ENCODE measurements at places on chromosomes 6 and 20.

GRCh38 chr6:130489514-130489913 is 123.7 kb downstream of the TMEM200A start:
- no peak for DNase-seq

- DNase-seq, result no peak
These were observed 516 bp downstream of the TMEM151B start for GRCh38 chr6:44270526-44271405.

DNA sequence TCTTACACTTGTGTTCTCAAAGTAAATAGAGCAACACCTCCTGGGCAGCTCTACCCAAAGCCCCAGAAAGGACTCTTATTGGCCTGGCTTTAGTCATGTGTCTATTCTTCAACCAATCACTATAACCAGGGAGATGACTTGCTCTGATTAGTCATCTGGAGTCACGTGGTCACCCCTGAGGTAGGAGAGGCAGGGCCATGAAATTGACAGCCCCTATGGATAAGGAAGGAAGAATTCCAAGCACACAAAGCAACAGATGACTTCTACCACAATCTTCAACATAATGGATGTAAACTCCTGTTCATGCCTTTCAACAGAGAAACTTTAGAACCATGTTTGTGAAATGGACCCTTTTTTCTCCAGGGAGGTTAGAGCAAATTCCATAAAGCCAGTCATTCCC is 24.6 kb upstream of the EYA2 start:
- no peak for DNase-seq

GRCh38 chr6:31125162-31125561 is 4.9 kb upstream of the CDSN start:
- DNase-seq, result no peak

DNA sequence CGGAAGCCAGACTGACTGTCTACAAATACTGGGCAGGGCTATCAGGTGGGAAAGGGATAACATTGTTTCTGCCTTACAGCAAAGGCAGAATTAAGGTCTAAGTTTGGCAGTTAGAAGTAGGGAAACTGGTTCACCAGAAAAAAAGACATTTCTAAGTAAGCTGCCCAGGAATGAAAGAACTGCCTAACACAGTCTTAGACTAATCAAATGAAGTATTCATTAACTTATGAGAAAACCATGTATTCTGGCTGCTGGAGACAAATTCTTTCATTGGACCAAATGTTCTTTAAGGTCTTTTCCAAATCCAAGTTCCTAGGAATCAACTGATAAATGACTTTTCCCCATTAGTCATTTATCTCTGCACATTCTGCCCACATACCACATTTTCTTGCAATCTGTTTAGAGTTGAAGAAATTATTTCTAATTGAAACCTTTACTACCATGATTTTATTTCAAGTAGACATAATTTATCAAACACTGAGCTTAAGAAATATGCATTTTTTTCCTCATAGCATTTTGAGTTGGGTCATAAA is 120.3 kb upstream of the OGFRL1 start:
- no peak for DNase-seq

DNA sequence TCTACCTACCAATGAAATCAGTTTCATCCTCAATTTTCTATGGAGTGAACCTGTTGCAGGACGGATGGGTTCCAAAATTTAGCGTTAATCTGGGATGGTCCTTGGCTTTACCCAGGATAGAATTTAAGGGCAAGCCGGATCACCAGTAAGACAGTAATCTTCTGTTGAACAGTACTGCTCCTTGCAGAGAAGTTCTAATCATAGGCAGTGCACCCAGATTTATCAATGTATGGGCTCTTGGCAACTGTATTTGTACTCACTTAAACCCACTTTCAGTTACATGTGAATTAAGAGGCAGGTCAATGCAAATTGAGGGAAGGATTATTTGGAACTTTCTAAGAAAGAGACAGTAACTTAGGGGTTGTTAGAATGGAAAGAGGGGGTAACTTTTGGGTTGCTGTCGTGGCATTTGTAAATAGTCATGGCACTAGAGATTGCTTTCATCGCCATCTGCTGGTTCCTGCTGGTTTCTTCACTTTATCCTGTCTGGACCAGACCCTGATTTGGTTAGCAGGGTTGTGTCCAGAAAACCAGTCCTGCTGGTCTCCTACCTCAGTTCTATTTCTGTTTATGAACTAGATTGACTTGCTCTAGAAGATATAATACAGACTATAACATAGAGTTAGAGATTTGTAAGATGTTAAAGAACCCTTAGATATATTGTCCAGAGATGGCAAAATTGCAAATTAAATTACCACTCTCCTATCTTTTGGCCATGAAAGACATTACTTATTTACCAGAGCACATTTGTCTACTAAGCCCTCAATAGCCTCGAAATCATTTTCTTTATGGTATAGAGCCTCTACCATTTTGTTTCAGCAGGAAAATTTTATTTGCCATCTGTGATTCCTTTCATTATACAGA is 646.3 kb downstream of the UTRN start:
- DNase-seq, result no peak

- no peak for DNase-seq
These were observed 97.5 kb upstream of the MYLIP start for GRCh38 chr6:16031278-16031981.

GRCh38 chr6:145110109-145110508 is 625.2 kb downstream of the EPM2A start:
- no peak for DNase-seq

DNA sequence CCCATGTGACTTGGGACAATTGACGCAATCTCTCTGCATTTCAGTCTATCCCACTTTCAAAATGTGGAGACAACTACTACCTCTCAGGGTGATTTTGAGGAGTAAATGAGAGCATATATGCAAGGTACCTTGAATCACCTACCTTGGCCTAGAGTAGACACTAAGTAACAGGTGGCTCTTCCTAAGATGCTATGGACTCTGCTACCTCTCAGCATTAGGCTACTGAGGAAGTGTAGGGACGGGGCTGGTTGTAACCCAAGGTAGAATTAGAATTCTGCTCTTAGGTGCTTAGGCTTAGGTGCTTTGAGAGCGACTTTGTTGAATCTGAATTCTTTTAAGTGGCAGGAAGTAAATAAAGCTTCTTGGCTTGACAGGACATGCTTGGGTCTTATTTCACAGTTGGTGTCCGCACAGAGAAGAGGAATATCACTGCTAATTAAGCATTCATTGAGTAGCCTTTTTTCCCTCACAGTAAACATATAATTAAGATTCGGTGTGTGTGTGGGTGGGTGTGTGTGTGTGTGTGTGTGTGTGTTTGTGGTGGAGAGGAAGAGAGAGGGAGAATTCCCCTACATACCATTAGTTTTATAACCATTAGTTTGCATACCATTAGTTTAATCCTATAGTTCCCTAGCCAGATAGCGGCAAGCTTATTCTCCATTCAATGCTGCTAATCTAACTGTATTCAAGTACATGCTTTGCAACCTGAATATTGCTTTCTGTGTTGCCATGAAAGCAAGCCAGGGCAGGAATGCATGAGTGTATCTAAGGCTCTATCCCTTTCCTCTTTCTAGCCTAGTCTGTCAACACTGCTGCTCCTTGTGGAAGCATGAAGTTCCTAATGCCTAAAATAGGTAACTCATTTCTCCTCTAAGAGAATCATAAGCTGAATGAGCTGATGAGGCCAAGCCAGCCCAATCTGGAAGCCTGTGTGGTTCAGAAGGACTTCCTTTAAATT is 112.5 kb downstream of the IPCEF1 start:
- no peak for DNase-seq

- no peak for DNase-seq
These were observed 1.5 kb downstream of the APOBEC2 start for GRCh38 chr6:41054511-41054910.

GRCh38 chr20:50876816-50877215 is 54.4 kb downstream of the ADNP start:
- no peak for DNase-seq

DNA sequence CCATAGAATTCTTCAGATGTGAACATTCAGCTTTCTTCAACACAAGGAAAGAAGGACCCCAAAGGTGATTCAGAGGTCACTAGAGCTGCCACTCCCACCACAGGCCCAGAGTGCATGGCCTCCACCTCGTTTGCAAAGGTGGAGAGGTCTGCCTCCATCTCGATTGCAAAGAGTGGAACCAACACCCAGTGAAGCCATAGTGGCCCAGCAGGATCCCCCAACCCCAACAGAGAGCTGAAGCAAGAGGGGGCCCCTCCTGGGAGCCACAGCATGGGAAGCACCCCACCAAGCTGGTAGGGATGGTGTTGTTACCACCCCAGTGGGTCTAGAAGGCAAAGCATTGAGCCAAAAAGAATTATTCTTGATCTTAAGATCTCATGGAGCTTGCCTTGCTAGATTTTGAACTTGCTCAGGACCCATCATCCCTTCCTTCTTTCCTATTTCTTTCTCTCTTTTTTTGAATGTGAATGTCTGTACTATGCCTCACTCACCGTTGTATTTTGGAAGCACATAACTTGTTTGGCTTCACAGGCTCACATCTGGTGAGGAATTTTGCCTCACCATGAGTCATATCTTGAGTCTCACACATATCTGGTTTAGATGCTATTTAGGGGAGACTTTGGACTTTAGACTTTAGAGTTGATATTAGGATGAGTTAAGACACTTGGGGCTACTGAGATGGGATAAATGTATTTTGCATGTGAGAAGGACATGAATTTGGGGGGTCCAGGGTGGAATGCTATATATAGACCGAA is 119.2 kb downstream of the ANKRD60 start:
- no peak for DNase-seq

- no peak for DNase-seq
These were observed 28.4 kb downstream of the PRDM1 start for GRCh38 chr6:106114492-106114891.

DNA sequence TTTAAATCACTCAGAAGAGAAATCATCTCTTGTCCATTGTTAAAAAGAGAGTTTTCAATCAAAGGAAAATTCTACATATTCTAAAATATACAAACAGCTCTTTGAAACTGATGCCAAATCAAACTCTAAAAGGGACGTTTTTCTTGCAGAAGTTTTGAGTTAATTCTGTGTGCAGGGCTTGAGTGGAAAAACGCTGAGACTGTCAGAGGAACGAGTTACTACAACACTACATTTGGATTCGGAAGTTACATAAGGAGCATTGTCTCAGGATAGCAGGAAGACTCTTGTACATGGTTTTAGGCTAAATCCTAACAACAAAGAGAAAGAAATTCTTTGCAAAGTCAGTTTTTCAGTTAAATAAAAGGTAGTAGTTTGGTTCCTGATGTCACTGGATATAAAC is 155.7 kb upstream of the SUPT3H start:
- no peak for DNase-seq

DNA sequence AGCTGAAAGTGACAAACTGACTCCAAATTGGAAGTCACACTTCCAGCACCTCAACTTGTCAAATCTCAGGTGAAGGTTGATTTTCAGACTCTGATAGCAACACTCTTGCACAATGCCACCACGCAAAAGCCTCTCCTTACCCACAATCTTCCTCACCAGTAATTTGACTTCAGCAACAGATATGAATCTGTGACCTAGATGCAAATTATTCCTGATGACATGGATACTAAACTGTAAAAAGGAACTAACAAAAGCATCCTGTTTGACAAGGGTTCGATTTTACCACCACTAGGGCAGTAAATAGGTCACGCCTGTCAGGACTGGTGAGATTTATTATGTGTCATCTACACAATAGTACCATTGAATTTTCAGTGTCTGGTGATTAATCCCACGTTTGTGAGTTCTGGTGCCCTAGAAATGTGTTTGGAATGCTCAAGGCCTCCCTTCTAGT is 134.4 kb upstream of the COL21A1 start:
- no peak for DNase-seq

DNA sequence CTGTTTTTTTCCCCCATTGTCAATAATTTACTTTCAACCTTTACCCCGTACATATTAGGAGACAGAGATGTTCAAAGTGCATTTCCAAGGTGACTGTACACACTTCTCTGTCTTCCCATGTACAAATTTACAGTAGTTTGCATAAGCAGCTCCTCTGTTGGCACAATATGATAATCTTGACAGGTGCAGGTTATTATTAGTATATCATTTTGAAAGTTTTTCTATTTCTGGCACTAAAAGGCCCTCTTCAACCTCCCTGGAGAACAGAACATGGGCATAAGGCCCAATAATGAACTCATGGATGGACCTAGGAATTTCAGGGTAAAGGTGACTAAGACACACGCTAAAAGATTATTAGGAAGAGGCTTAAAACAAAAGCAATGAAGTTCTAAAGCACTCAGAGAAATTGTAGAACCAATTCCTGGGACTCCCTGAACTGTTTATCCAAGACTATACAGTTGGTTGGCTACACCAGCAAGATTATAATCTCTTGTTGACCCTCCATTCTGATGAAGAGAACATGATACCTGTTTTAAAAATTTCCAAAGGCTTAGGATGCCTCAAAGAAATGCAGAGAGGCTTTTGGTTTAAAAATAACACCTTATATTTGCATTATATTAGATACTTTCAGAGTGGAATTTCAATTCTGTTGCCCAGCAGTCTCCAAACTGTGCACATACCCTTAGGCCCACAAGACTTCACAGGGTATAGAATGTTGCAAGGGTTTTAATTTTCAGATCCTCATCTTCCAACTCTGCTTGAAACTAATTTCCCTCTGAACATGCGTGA is 1.1 kb downstream of the AIG1 start:
- no peak for DNase-seq

- no peak for DNase-seq
These were observed 15.4 kb upstream of the IP6K3 start for GRCh38 chr6:33761922-33762629.

DNA sequence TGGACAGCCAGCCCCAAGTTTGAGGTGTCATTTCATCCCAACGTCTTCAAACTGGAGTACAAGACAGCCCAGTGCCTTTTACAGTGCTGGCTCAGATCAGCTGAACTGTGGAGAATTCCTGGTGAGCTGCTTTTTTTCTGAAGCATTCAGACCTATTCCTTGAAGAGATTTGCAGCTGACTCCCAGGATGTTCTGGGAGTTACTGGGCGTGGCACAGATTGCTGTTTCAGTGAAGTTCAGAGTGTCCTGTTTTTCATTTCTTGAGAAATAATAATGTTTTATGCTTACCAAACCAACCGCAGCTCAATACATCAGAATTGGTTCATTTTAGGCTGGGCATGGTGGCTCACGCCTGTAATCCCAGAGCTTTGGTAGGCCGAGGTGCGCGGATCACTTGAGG is 33.4 kb upstream of the SRPK1 start:
- DNase-seq, result no peak

- DNase-seq, result no peak
These were observed 108.2 kb downstream of the VEGFA start for GRCh38 chr6:43878127-43878634.

DNA sequence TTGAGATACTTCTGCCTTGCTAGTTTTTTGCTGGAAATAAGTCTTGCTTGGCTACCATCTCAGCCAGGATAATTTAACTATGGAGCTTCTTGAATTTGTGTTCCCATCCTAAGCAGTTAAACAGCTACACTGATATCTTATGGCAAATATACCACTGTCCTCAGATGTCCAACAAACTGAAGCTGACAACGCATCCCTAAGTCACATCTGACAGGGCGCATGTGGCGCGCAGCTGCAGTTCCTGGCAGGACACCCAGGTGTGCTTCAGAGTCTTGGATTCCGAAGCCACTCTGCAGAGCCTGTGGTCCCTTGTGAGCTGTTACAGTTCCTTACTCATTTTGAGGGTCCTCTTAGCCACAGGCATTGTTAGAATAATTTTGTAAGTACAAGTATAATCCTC is 127.9 kb downstream of the WDR27 start:
- no peak for DNase-seq
